ENCODE measurements at places on chromosomes 4 and X. TPM values are rescaled to one million over a fixed set of nuclear protein-coding genes. Genes with fewer than 3 reads are reported as not detected.

The CYTL1 gene
- 3.0 TPM for total RNA-seq

The AKAP4 gene
- not detected for total RNA-seq

The FABP2 gene
- total RNA-seq, result not detected

The VCX gene
- not detected for total RNA-seq

DNA sequence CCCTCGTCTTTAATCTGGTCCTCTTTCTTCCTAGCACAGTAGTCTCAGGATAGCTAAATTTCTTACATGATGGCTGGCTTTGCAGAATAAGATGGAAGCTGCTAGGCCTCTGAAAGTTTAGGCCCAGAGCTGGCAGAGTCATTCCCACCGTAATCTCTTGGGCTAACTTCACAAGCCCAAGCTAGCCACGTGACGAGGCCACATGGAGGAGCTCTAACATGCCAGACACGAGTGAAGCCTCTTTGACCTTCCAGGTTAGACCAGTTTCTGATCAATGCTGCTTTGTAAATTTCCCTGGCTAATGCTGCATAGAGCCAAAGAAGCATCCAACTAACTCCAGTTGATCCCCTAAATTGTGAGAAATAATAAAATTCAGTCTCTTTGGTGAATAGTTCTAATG lies 9.5 kb upstream of the CENPE start:
- DNase-seq, result no peak

The DOK7 gene
- total RNA-seq, result 4.5 TPM

- no peak for DNase-seq
Observed at GRCh38 chr4:110484767-110485166, 8.8 kb downstream of the ENPEP start.

DNA sequence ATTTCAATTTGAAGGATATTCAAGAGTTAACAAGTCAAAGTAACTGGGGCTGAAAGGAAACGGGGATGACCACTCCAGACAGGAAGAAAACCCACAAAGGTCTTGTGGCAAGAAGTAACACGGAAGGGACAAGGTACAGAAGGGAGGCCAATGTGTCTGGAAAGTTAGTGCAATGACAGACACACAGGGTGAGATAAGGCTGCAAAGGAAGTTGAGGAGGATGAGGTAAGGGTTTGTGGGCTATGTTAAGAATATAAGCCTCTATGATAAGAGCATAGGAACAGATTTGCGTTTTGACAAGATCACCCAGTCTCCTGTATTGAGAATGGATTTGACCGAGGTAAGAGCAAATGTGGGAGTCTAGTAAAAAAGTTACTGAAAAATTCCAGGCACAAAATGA lies 21.9 kb upstream of the EMCN start:
- no peak for DNase-seq
